Nucleus accumbens (tissue), 56 donors: ENCODE measurements at places on chromosomes 12 and 14.

- DNase-seq: no peak
Observed at GRCh38 chr14:79947440-79948054, 263.8 kb downstream of the DIO2 start.

GRCh38 chr14:74824997-74825396 is 50.9 kb downstream of the PROX2 start:
- DNase-seq: no peak

GRCh38 chr12:6729186-6729585 is 5.3 kb downstream of the COPS7A start:
- DNase-seq: no peak

DNA sequence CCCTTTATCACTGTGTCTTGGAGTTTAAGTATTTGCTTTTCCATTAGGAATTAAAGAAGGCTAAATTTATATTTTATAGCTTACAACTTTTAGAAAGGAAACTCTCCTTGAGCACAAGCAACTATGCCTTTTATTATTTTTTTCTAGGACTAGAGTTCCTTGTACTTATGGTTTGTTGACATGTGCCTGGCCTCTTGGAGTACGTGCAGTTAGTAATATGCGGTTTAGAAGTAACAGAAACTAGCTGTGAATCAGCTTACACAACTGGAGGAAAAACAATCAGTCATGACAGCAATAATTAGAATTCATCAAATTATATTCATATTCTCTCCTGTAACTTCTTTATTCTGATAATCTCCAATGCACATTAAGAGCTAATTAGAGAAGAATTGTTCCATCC is 428.7 kb downstream of the AEBP2 start:
- no peak for DNase-seq

DNA sequence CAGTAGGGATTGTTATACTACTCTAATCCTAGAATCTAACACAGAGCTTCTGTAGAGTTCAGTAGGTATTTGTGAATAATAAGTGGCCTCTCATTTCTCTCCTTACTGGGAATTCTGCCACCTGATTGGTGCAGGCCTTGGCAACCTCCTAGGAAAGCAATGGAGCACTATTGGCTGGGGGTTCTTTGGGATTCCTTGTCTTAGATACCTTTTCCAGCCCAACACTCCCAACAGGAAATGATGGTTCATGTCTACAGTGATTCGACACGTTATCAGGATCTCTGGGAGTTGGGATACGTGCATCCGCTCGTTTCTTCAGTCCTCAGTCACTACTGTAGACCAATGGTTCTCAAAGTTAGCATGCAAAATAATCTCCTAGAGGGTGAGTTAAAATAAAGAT is 67.4 kb downstream of the ELK3 start:
- no peak for DNase-seq

GRCh38 chr12:47302111-47302671 is 222.4 kb upstream of the AMIGO2 start:
- no peak for DNase-seq

DNA sequence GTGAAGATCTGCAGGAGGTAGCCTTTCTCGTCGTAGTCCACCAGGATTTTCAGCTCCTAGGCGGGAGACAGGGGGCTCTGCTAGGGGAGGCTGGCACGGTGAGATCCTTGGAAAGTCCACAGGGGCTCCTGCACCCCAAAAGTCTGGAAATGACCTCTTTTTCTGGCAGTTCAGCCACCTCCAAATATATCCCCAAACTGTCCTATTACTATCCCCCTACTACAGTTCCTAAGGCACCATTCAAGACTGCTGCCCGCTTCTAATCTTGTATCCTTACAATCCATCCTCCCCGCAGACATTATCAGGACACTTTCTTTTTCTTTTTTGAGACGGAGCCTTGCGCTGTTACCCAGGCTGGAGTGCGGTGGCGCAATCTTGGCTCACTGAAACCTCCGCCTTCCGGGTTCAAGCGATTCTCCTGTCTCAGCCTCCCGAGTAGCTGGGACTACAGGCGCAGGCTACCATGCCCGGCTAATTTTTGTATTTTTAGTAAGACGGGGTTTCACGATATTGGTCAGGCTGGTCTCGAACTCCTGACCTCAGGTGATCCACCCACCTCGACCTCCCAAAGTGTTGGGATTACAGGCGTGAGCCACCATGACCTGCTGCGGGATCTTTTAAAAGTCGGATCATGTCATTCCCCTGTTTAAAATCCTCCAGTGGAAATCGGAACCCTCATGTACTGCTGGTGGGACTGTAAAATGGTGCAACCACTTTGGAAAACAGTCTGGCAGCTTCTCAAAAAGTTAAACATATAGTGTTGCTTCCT is 18.5 kb downstream of the HPD start:
- no peak for DNase-seq

GRCh38 chr12:14612898-14613445 is 45.3 kb upstream of the PLBD1 start:
- DNase-seq: no peak

- DNase-seq: no peak
Observed at GRCh38 chr12:50088577-50089335, 3.6 kb downstream of the SMARCD1 start.

DNA sequence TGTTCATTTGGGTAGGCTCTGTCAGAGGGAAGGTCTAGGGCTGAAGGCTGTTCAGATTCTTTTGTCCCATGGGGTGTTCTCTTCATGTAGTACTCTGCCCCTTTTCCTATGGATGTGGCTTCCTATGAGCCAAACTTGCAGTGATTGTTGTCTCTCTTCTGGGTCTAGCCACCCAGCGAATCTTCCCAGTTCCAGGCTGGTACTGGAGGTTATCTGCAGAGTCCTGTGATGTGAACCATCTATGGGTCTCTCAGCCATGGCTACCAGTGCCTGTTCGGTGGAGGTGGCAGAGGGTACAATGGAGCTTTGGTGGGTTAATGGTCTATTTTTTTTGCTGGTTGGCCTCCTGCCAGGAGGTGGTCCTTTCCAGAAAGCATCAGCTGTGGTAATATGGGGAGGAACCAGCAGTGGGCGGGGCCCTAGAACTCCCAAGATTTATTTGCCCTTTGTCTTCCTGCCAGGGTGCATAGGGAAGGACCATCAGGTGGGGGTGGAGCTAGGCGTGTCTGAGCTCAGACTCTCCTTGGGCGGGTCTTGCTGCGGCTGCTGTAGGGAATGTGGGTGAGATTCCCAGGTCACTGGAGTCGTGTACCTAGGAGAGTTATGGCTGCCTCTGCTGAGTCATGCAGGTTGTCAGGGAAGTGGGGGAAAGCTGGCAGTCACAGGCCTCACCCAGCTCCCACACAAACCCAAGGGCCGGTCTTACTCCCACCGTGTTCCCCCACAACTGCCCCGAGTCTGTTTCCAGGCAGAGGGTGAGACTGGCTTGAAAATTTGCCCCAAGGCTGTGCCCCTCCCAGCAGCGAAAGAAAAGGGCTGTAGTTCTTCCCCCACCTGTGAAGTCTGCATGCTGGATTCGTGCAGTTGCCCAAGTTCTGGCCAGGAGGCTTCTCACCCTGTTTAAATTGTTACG is 17.5 kb downstream of the MTRFR start:
- no peak for DNase-seq

DNA sequence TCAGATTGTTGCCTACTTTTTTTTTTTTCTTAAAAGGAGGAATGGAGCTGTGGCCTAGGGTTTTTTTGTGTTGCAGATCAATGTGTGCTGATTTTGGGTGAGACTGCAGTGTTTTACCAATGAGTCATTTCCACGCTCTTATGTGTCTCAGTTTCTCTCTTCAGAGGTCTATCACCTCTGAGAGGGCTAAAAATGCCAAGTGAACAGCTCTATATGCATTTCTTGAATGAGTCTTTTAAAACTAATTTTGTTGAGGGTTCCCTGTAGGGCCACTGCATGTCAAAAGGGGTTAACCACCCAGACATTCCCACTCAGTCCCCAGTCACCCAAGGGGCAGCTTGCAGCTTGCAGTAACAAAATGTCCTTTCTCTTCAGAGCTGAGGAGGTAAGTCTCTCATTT is 24.3 kb upstream of the GLIPR1L2 start:
- DNase-seq: no peak

- no peak for DNase-seq
Observed at GRCh38 chr14:94022532-94023411, 3.4 kb upstream of the OTUB2 start.

DNA sequence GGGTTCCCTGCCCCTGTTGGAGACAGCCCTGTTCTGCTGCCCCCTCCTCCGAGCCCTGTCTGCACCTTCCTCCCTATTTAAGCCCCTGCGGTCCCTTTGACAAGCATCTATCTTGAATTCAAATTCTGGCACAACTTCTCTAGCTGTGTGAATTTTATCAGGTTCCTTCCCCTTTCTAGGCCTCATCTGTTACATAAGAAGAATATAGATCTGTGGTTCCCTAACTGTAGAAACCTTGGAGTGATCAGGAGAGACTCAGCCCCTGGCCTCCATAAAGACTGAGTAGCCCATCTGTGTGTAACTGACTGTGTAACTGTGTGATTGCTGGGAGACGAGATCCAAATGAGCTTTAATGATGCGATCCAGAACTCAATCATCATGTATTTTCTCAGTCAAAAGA is 13.0 kb upstream of the RACGAP1 start:
- DNase-seq: no peak

DNA sequence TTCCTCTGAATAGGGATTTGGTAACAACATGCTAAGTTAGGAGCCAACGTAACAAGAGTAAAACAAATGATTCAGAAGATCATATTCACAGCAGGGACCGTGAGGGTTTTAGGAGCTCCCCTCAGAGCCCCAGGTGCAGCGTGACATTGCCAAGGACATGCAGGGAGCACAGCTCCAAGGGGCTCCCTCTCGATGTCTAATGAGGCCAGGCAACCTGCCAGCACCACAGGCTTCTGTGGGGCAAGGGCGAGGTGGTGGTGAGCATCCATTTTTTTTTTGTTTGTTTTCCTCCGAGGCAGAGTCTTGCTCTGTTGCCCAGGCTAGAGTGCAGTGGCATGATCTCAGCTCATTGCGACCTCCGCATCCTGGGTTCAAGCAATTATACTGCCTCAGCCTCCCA is 95.1 kb upstream of the PTPRB start:
- no peak for DNase-seq

GRCh38 chr12:6262623-6263022 is 47.9 kb upstream of the PLEKHG6 start:
- DNase-seq: no peak

- no peak for DNase-seq
Observed at GRCh38 chr12:89349814-89350213, 2.5 kb downstream of the DUSP6 start.

GRCh38 chr12:128600886-128601285 is 222.9 kb downstream of the SLC15A4 start:
- no peak for DNase-seq

DNA sequence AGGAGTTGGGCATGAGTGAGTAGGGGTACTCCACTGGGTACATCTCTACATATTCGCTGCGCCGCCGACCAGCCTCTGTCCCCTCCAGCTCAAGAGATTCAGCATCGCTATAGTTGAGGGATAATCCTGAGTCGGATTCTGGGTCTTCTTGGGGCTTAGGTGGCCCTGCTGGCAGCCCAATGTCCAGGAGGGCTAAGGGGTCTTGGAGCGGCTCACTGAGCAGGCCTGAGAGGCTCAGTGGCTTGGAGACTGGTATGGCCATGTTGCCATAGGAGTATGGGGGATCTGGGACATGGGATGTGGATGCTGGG is 7.9 kb downstream of the NFE2 start:
- DNase-seq: no peak

DNA sequence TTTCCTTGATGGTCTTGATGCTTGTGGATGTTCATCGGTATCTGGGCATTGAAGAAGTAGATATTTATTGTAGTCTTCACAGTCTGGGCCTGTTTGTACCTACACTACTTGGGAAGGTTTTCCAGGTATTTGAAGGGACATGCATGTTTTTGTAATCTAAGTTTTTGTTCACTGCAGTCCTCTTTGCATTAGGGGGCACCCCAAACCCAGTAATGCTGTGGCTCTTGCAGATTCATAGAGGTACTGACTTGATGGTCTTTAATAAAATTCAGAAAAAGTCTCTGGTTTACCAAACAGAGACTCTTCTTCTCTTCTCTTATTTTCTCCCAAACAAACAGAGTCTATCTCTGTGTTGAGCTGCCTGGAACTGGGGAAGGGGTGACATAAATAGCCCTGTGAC is 150.9 kb upstream of the SLC16A7 start:
- no peak for DNase-seq

GRCh38 chr14:62329427-62329826 is 567.2 kb downstream of the SNAPC1 start:
- DNase-seq: no peak

DNA sequence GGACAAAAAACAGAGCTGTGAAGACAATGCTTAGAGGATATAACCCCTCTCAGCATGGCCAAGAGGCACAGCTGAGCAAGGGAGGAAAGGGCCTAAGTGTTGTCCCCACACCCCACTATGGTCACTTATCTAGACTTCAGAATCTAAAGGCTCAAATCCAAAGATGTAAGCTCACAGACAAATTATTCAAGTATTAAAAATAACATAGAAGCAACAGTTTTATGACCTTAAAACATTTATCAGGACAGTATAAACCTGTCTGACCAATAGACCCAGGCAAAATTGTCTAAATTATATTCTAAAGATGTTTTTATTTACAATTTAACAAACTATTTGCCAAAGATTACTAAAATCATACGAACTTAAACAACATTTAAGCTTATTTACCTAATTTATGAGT is 28.1 kb upstream of the PRICKLE1 start:
- DNase-seq: no peak

GRCh38 chr14:72758420-72758819 is 135.5 kb downstream of the DPF3 start:
- no peak for DNase-seq

- DNase-seq: no peak
Observed at GRCh38 chr12:1977109-1977508, 27.1 kb downstream of the DCP1B start.

GRCh38 chr14:98819132-98819866 is 452.7 kb downstream of the BCL11B start:
- no peak for DNase-seq

DNA sequence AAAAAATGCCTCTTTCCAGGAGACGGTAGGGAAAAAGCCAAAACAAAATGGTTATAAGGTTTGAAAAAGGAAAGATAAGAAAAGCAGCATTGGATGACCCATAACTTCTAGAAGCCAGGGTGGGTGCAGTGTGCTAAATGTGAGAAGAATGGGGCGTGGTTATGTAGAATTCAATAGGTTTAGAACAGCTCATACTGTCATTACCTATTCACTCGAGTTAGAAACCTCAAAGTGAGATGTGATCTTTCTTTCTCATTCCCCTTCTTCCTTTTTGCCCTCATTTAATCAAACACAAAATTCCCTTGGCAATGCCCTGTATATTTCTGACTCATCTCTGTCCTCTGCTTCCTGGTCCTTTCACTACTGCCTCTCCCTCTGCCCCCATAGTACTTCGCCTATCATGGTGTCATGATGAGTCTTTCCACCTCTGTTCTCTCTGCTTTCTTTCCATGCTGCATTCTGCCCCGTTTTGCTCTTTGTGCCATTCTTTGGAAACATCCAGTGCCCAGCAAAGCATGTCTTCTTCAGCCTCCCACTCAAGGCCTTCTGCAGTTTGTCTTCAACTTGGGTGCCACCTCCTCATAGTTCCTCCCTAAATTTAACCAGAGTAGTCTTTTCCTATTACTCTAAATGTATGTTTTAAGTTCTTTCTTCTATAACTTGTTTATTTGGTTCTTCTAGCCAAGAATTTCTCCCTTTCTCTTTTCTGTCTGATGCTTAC is 496.3 kb downstream of the NRXN3 start:
- no peak for DNase-seq
